ENCODE measurements at places on chromosomes 6 and 20.

GRCh38 chr20:37944456-37944981 is 41.6 kb downstream of the VSTM2L start:
- DNase-seq, result no peak

DNA sequence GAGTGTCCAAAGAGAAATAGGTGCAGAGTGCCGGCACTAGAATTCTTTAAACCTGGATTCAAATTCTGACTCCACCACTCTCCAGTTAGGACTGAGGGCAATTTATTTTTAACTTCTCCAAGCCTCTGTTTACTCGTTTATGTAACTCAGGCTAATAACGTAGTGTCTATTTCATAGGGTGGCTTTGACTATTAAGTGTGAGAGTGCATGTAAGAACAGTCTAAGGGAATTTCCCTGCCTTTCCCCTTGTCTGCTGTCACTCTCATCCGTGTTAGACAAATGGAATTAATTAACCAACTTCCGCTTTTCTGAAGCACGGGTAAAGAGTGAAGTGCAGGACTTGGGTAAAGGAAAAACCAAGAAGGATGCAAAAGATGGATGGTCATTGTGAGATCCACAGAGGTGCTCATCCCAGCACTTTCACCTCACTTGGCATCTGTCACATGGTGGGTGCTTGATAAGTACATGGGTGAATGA is 4.1 kb upstream of the ZKSCAN8 start:
- peak; percentile 97 for DNase-seq

GRCh38 chr6:101509536-101509935 is 116.0 kb downstream of the GRIK2 start:
- no peak for DNase-seq

GRCh38 chr6:159399751-159400221 is 230.6 kb downstream of the FNDC1 start:
- no peak for DNase-seq

- DNase-seq, result peak; percentile 1
These were observed 129.7 kb downstream of the FAXC start for GRCh38 chr6:99219788-99220187.

DNA sequence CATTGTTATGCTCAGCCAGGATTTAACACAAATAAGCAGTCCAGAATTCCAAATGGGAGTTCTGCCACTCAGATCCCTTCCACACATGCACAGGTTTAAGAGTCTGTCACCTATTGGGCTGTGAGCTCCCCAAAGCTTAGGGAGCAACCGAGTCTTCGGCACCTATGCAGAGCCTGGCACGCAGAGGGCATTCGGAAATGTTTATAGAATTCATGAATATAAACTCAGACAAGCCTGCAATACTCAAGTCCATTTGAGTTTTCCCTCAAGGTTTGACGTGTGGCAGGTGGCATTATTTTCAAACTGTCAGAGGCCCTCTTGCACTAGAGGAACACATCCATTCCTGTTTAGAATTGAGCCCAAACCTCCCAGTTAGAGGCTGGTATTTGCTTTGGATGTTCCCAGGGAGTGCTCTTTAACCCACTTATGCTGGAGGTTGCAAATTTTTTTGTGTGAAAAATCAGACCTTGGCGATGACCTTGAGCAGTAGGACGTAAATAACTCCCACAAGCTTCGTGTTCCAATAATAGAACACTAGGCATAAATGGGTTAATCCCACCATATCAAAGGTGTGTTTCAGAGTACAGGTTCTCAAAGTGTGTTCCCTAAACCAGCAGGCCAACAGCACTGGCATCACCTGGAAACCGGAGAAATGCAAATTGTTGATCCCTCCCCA is 28.1 kb downstream of the MAP1LC3A start:
- no peak for DNase-seq

GRCh38 chr6:15368873-15369272 is 123.0 kb downstream of the JARID2 start:
- no peak for DNase-seq

DNA sequence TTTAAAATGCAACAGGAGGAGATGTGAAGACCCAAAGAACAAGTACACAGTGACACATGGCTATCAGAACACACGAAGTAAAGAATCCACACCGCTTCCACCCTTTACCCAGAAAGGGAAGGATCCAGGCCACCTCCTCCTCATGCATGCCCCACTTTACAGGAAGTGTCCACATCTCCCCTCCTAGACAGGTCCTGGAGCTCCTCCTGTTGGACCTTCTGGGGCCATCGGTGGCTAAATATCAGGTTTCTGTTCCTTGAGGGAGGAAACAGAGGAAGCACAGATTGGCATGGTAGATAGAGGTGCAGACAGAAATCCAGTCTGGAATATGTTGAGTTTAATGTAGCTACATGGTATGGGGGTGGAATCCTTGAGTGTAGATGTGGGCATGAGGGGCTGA is 10.9 kb downstream of the NINL start:
- peak; percentile 58 for DNase-seq

DNA sequence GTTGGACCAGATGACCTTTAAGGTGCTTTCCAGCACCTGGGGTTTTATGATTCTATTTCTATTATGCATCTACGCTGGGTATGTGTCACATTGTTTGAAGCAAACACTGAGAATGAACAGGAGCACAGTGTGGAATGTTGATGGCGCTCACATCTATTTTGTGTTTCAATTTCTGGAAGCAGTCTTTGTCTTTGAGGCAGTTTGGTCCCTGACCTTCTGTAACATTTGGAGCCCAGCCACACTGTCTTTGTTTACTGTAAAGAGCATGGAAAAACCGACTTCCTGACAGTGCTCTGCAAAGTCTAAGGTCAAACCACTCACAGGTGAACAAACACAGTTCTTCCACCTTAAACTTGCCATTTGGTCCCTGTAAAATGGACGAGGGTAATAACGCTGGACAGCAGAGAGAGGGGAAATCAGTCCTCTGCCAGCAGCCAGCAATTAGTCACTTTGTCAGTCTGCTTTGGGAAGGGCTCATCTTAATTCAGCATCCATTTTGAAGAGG is 155.5 kb downstream of the PRL start:
- no peak for DNase-seq

Measured in suppressor macrophage treated with lipopolysaccharide for 1 hour (primary cell).